ENCODE measurements at places on chromosomes 16 and 17.

GRCh38 chr17:50946891-50947781 lies 81.0 kb upstream of the TOB1 start:
- DNase-seq = no peak

GRCh38 chr17:7932949-7933348 lies 943 bp downstream of the CNTROB start:
- no peak for DNase-seq

GRCh38 chr17:77316191-77316641 lies 175.4 kb downstream of the SEC14L1 start:
- no peak for DNase-seq

- no peak for DNase-seq
Observed at GRCh38 chr17:59666235-59666634, 41.0 kb downstream of the PTRH2 start.

DNA sequence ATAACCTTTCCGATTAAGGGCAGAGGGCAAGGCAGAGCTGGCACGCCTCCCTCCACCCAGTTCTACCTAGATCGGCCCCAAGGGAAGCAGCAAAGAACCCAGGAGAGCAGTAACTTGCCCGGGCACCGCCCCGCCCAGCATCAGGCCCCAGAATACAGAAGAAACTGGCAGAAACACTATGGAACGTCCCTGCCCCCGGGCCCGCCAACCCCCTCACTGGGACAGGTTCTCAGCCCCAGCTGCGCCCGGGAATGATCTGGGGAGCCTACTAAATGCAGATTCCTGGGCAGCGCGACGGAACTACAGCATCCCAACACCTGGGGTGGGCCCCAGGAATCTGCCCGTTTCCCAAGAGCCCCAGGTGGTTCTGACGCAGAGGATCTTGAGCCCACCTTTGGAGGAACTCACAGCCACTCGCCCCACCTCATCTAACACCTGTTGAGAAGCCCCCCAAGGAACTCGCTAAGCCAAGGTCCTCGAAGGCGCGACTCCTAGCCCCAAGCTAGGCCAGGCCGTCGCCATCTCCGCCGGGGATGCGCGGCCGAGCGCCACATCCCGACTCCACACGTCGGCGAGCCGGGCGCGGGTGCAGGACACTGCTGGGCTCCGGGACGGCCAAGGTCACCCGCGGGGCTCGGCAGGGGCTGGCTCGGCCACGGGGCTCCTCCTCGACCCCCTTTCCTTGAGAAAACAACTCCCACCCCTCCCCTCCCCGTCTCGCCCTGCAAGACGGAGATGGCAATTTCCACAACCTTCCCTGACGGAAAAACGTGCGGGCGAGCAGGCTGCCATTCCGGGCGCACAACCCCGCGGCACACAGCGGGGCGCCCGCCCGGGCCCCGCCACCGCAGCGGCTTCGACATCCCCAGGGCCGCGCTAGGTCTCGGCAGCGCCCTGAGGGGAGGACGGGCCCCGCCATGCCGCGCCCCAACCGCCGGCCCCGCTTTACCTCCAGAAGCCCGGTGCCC lies 913 bp downstream of the CDIP1 start:
- no peak for DNase-seq
